ENCODE measurements at places on chromosomes 6 and 20. TPM values are rescaled to one million over a fixed set of nuclear protein-coding genes. Genes with fewer than 3 reads are reported as not detected.
A peak's percentile ranks its signal among the peaks of the same experiment; 100 is the strongest.

- no peak for DNase-seq
Measured at GRCh38 chr6:48994811-48995210, 468.2 kb downstream of the MMUT start.

- DNase-seq, result no peak
Measured at GRCh38 chr20:4585758-4586157, 136.0 kb upstream of the PRND start.

DNA sequence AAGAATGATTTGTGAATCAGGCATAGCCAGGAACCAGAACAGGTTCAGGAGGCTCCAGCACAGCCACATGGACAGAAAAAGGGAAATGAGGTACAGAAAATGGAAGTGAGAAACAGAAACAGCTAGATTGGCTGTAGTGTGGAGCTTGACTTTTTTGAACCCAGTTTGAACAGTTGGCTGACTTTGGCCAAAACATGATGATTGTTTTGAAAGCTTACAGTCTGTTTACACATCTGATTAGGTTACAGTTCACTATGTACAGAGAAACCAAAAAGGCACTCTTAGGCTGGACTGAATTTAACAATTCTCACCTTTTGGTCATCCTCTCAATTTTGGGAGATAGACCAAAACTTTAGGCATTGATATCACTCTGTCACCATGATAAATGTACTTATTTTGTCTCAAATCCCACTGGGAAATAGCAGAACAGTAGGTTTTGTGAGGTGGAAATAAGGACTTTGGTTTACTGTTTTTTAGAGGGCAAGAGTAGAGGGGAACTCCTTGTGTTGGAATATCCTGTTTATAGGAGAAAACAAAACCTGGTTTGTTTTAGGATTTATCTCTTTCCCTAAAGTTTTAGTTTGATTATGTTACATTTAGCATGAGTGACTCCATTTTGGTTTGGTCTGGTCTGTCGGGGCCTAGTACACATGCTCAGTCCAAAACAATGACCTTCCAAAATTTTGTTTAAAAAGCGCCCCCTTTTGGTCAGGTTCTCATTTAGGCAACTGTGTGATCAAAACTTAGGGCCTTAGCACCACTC is 123.1 kb downstream of the OLIG3 start:
- no peak for DNase-seq

DNA sequence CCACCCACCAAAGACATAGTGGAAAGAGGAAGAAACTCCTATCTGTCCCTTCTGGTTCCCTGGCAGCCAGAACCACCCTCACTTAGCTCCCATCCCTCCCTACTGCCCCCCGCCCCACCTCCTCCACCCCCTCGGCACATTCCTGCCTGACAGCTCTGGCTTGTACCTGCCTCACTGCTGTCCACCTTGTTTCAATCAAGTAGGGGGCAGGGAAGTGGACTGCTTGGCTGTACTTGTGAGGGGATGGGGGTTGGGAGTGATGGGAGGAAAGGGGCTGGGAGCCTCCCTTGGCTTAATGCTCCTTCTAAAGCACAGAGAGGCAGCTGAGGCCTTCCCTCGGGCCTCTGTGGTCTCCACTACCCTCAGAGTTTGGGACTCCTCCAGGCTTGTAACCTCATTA is 22.1 kb upstream of the ZNF76 start:
- no peak for DNase-seq

DNA sequence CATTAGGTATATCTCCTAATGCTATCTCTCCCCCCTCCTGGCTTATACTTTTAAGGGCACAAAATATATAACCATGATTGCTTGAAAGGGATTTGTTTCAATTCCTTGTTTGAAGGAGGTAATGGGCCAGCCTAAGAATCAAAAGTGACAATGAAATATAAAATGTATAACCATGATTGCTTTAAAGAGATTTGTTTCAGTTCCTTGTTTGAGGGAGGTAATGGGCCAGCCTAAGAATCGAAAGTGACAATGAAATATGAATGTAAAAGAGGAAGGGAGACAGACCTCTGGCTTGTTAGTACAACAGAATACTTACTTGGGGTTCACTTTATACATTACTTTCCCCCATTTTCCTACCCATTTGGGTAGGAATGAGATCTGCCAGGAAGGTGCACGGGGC is 55.5 kb downstream of the FOXC1 start:
- no peak for DNase-seq

- no peak for DNase-seq
Measured at GRCh38 chr6:33190504-33191107, 1.7 kb downstream of the COL11A2 start.

DNA sequence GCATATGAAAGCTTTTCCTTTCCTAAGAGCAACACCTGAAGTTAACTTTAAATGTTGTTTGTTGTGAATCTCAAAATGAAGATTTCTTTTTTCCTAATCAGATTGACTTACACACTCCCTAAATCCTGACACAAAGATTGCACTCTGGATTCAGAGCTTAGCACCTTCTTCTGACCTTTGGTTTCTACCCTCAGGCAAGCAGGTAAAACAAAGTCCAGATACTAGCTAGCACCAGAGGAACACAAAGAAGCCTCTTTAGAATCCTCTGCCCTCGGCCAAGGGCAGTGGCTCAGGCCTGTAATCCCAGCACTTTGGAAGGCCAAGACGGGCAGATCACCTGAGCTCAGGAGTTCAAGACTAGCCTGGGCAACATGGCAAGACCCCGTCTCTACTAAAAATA is 14.5 kb downstream of the SERAC1 start:
- no peak for DNase-seq

- DNase-seq, result no peak
Measured at GRCh38 chr6:18263418-18264218, 712 bp downstream of the DEK start.

- DNase-seq, result no peak
Measured at GRCh38 chr6:106255306-106255705, 70.3 kb downstream of the ATG5 start.

GRCh38 chr6:37788259-37788658 is 31.3 kb upstream of the ZFAND3 start:
- no peak for DNase-seq

DNA sequence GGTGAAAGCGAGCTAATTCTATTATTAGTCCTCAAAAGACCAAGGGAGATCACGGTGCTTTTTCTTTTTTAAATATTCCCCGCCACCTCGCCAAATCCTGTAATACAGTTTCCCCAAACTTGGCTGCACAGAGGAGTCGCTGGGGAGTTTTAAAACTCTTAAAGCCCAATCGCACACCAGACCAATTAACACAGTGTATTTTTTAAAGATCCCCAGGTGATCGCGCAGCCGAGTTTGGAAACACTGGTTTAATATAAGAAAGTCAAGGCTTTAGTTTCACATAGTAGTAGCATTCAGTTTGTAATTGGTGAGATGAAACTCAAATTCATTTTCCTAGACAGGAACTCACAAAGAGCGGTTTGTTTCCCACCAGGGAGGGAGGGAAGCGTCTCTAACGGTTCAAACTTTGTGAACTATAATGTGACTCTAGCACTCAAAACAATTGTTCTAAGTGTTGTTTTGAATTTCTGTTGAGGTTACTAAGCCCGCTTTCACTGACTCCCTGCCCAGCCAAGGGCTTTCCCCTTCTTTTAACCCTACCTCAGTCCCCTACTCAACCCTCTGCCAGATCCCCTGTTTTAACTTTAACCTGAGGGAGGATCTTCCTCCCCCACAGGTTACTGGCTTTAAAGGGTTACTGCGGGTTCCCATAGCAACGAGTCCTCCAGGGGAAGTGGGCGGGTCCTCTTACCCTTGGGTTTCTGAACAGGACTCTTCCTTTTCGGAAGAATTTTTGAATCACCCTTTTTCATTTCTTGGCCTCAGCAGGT is 25.7 kb upstream of the BTBD3 start:
- DNase-seq, result peak; percentile 79

- no peak for DNase-seq
Measured at GRCh38 chr6:125658136-125658535, 91.3 kb upstream of the HEY2 start.

DNA sequence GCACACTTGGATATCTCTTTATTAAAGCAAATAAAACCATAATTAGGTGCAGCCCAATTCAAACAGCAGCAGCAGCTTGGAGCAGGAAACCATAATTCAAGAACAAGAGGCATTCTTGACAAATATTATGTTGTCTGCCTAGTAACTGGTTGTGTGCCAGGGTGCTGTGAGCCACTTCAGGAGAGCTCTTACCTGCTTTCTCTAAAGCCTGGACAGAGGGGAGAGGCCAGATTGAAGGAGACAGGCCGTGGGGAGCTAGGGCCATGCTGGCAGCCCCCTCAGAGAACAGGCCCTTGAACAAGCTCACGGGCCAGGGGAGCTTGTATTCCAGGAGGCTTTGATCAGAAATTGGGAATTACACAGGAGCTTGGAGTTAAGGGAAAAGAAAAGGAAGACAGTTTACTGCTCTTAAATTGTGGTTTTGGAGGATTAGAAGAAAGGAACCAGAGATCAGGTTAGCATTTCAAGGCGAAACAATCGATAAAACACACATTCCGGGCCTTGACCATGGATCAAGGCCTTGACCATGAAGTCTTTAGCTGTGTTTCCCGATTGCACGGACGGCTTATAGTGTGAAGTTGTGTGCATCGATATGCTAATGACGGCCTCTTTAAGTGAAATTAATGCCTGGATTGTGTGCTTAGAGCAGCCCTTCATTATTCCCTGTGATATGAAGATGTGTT is 69.8 kb upstream of the NKX2-2 start:
- DNase-seq, result no peak

DNA sequence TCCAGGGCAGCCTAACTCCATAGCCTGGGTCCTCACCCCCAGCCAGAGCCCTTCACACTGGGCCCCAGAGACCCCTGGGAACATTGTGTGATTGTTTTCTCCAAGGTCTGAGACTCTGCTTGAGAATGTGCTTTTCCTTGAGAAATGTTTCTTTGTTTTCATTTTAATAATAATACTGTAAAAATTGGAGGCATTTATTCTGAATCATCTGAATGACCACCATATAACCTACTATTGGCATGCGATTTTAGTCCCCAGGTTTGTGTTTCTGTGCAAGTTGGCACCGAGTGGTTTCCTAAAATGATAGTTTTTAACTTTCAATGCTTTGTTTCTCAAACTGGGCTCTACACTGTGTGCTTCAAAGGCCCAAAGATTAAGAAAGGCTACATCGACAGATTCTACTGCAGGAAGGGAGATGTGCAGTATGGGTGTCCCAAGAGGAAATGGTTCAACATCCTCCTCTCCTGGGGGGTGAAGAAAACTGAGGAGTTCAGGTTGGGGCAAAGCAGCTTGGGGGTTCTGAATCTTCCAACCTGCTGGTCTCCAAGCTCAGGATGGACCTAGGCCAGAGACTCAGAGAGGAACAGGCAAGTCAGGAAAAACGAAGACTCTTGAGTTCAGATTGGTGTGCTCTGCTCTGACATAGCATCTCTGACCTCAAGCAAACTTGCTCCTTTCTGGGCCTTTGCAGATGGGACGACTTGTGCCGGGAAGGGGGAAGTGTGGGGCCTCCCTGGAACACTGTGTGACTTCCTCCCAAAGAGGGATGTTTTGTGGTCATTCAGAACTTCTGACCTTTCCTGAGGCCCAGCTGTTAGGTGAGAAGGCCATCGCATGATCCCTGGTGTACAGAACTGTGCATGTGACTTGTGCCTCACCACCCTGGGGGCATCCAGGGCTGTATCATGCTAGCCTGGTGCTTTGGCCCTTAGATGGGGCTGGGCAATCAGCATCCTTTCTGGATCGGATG is 31.0 kb downstream of the DAAM2 start:
- DNase-seq, result peak; percentile 73

GRCh38 chr6:4280707-4281106 is 145.3 kb upstream of the ECI2 start:
- peak; percentile 93 for DNase-seq

DNA sequence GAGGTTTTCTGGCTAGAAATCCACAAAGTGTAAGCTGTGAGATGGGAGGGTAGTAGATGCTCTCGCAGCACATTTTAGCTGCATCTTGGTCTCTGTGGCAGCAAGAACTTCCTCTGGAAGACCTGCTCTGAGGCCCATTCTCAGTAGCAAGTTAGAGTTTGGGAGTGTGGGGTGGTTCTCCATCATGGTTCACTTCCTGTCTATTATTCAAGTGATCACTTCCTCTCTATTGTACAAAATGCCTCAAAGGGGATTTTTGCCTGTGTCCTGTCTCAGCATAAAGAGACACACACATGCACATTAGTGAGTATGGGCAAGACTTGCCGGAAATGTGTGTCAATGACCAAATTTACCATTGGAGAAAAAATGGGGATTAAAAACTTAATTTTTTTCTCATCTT is 42.5 kb downstream of the LYRM2 start:
- DNase-seq, result no peak

- DNase-seq, result peak; percentile 83
Measured at GRCh38 chr20:57464642-57465211, 60.2 kb downstream of the CTCFL start.

GRCh38 chr6:89067796-89068195 is 12.8 kb upstream of the PNRC1 start:
- no peak for DNase-seq

DNA sequence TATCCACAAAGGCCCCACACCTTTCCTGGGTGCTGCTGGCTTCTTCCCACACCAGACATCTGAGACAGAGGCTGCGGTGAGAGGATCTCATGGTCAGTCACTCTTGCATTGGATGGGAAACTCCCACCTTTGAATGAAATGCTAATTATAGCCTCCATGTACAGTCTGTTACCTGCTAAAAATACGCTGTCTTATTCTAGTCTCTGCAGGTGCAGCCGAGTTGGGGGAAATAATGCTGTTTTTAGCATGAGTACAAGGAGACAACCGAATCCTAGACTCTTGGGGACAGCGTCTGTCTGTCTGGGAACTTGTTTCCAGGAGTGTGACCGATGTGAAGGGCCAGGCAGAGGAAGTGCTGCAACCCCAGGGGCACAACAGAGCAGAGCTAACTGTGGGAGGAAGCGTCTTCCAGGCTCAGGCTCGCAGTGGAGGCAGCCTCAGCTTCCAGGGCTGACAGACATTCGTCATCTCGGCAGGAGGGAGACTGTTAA is 286.2 kb downstream of the PREX1 start:
- DNase-seq, result no peak

GRCh38 chr6:135555550-135555949 is 58.0 kb upstream of the AHI1 start:
- no peak for DNase-seq

DNA sequence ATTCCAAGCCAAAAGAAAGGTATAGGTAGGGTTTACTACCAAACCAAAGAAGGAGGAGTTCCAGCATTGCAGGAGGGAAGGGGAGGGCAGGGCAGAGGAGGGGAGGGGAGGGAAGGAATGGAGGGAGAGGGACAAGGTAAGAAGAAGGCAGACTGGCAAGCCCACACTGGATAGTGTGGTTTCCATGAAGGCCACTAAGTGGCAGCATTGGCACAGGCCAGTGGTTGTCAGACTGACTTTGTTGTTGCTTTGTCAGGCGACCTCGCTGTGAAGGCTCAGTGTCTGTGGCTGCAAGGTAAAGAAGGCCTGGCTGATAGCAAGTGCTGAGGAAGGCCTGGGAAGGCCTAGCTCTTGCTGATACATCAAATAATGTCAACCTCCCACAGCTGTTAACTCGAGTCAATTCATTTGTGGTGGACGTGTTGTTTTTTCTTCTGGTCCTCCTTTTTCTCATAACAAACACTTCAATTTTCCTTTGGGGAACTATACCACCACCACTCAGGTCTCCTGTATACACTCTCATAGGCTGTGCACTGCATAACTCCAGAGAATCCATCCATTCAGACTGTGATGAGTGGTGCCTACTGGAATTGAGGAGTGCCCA is 7.7 kb upstream of the ZNF334 start:
- no peak for DNase-seq

- no peak for DNase-seq
Measured at GRCh38 chr6:120198033-120198432, 848.5 kb upstream of the MAN1A1 start.

FLRT3 gene
- total RNA-seq, result 2.5 TPM

RFX6 gene
- total RNA-seq, result not detected

TREML2 gene
- not detected for total RNA-seq

REM1 gene
- total RNA-seq, result not detected

TMC2 gene
- total RNA-seq, result not detected

ATP9A gene
- total RNA-seq, result 48.9 TPM

SYNDIG1 gene
- total RNA-seq, result 3.2 TPM

TREM1 gene
- total RNA-seq, result 1.8 TPM

VSTM2L gene
- 2.5 TPM for total RNA-seq
